ENCODE measurements at places on chromosomes 3 and 15.

- no peak for DNase-seq
These were observed 20.6 kb upstream of the GOLIM4 start for GRCh38 chr3:168116279-168116678.

- DNase-seq = no peak
These were observed 63.0 kb downstream of the CHSY1 start for GRCh38 chr15:101188637-101189408.

DNA sequence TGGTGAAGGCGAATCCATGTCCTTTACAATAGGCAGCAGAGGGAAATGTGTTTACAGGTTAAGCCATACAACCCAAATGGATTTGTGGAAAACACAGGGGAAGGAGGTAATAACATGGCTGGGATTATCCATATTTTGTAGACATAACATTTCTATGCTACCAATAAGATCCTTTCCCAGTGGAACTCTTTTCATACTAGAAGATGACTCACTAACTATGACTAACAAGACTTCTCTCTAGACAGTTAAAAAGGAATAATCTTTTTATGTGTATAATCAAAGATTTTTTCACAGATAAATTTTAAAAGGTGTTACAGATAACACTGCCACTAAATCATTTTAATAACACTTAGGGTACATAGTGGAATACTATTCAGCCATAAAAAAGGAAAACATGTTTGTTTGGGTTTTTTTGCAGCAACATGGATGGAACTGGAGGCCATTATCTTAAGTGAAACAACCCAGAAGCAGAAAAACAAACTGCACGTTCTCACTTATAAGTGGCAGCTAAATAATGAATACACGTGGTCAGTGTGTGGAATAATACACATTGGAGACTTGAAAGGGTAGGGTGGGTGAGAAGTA lies 39.6 kb downstream of the VPS13C start:
- DNase-seq = no peak

DNA sequence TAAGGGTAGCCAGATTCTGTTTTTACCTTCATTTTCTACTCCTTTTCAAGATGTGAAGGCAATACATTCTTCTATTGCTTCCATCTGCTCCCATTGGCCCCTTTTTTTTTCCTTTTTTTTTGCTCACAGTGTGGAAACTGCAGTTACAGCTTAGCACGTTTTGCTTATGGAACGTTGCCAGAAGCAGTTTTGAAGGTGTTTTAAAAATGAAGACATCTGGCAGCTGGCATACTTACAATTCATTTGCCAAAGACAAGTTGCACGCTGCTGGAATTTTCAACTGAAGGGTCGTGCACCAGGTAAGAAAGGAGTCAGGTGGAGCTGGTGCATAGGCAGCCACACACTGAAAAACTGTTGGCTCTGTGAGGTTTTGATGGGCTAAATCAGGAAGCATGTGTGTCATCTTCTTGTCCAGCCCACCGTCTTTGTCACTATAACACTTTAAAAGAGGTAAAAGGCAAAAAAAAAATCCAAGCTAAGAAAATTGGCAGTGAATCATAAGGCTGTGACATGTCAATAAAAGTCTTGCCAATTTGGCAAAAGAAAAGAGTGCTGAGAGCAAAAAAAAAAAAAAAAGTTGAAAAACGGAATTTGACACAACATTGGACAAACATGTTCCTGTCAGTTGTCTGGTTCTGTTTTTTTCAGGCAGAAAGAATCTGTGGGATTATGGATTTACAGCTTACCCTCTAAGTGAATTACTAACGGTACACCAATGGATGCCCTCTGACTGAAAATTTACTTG lies 225.4 kb upstream of the SOX2 start:
- DNase-seq = no peak

DNA sequence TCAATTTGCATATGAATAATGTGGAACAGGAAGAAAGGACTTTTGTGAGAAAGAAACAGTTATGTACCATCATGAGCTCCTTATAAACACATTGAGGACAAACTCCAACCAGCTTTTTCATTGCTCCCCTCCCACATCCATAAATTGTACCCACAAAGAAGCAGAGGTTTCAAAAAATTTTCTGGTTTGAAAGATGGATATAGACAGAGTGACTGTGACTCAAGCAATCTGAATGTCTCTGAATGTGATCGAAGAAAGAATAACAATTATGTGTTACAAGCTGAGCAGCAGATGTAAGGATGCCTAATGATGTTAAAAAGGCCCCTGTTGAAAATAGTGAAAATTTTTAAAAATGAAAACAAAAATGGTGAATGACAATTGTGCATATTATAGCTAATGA lies 127.4 kb downstream of the TFG start:
- DNase-seq = no peak

- no peak for DNase-seq
These were observed 22.1 kb downstream of the SRPRB start for GRCh38 chr3:133827684-133828083.

DNA sequence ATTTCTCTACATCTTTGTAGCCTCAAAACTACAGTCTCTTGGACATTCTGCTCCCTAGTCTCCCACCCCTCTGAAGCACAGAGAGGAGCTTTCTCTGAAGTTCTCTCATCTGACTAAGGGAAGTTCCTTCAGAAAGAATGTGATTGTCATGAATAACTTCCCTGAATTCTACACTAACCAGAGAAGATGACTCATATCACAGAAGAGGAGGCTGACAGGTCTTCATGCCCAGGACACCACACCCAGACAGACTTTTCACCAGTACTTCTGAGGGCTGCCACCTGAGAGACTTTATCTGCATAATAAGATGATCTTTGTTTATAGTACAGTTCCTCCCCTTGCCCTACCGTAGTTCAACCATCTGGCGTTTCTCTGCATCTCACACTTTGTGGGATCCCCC lies 52.8 kb downstream of the CDIN1 start:
- DNase-seq = no peak

DNA sequence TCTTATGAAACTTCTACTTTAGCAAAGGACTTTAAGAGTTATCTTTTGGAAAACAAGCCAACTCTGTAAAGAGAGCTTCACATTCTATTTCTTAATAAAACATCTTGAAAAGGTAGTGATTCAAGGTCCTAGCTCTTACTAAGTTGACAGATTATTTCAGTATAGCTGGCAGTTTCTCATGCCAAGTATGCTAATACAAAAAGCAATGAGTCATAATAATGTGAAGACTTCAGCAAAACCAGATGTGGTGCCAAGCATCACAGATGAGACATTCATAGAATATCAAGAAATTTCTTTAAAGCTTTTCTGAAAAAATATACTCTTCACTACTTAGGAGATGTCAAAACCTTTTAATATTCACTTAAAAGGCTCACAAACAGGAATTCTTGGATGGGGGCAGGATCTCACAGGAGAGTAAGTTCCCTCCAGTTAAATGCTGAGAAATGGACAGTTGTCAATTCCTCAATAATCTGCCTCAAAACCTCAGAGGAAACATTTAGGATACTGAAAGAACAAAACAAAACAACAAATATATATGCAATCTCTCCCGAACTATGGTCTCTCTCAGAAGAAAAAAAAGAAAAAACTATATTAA lies 45.6 kb downstream of the DCBLD2 start:
- no peak for DNase-seq

DNA sequence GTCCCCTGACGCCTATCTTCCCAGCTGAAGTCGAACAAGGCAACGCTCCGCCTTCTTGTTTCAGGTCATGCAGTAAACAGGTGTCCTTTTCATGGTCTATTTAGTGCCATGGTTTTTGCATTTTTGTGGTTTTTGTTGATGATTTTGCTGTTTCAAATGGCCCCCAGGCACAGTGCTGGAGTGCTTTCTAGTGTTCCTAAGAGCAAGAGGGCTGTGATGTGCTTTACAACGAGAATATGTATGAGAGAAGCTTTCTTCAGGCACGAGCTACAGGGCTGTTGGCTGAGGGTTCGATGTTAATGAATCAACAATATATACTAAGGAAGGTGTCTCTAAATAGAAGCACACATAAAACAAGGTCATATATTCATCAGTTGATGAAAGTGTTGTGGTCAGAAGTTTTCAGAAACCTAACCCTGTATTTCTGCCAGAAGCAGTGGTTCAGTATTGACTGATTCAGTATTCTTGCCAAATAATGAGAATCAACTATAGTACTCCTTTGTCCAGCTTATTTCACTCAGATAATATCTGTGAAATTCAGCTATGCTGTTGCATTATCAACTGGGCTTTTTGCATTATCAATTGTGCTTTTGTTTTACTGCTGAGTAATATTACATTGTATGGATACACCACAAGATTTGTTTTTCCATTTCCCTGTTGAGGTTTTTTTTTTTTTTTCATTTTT lies 18.5 kb downstream of the LIMD1 start:
- no peak for DNase-seq
